Vein endothelial cell (primary cell): ENCODE measurements at places on chromosomes 11 and 22. TPM values are rescaled to one million over a fixed set of nuclear protein-coding genes. Genes with fewer than 3 reads are reported as not detected.

The OR5A1 gene
- total RNA-seq, result not detected in 2 replicates

The TMPRSS5 gene
- 0.19 and 0.33 TPM in 2 replicates for total RNA-seq

The DKK3 gene
- total RNA-seq, result 251 and 271 TPM in 2 replicates

The OR8D1 gene
- total RNA-seq, result not detected in 2 replicates

The FOLR2 gene
- not detected in 2 replicates for total RNA-seq

The SLC37A2 gene
- total RNA-seq, result 0.98 and 2.7 TPM in 2 replicates

The TPBGL gene
- under 0.01 TPM in 1 of 2 replicates, not detected in the other for total RNA-seq

The PHLDA2 gene
- 7.2 and 8.8 TPM in 2 replicates for total RNA-seq
